Fibroblast of lung (primary cell): ENCODE measurements at places on chromosomes 11 and 22. TPM values are rescaled to one million over a fixed set of nuclear protein-coding genes. Genes with fewer than 3 reads are reported as not detected.

NEFH gene
- total RNA-seq, result 0.17 and 0.26 TPM in 2 replicates

GRCh38 chr22:26585104-26585790 lies 4.7 kb downstream of the TPST2 start:
- DNase-seq, result peak; percentile 80
- H3K27ac ChIP-seq, result no peak overlapping the region
- H3K4me1 ChIP-seq, result peaks cover 15% of the 10 kb centered on the region
- no peaks in the 10 kb centered on the region for H3K36me3 ChIP-seq
- H3K4me3 ChIP-seq, result no peak overlapping the region

DNA sequence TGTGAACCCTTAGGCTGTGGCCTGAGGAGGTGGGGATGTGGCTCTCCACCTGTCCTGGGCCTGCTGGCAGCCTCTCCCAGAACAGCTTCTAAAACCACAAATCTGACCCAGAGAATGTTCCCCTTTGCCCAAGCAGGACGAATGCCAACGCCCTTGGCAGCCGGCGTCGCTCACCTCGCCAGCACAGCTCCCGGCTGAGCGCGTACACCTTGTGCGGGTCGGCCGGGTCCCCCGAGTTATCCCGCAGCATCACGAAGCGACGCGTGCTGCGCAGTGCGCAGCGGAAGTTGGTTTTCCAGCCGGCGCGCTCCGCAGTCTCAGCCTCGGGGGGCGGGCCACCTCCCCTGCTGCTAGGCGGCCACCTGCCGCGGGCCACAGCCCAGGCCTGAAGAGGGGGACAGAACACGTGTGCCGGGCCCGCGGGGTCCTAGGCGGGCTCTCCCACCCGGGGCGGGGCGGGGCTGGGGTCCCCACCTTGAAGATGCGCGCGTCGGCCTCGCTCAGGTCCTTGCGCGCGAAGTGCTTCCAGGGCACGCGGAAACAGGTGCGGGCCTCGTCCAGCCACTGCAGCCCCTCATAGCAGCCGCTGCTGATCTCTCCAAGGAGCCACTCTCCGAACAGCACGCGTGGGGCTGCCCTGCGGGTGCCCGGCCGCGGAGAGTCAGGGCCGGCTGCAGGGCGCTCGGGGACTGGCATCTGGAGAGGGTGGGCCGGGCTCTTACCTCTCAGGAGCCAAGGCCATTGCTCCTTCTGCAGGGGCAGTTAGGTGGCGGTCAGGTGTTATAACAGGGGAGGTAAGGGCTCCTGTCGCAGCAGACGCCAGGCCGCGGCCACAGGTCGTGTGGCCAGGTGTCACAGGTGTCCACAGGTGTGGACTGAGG lies 887 bp downstream of the IRF7 start:
- H3K27me3 ChIP-seq, result no peaks in the 10 kb centered on the region
- no peak for DNase-seq
- H3K27ac ChIP-seq, result peak overlapping the region; percentile 73
- peaks cover 30% of the 10 kb centered on the region for H3K36me3 ChIP-seq
- peak overlapping the region; percentile 57 for H3K4me3 ChIP-seq

- no peak for DNase-seq
- peaks cover 22% of the 10 kb centered on the region for H3K36me3 ChIP-seq
- no peaks in the 10 kb centered on the region for H3K27me3 ChIP-seq
- H3K4me1 ChIP-seq, result no peaks in the 10 kb centered on the region
Measured at GRCh38 chr22:42808521-42808920, 48.6 kb downstream of the ARFGAP3 start.

GRCh38 chr11:1822648-1823375 lies 12.0 kb upstream of the SYT8 start:
- no peak overlapping the region for H3K4me3 ChIP-seq
- H3K36me3 ChIP-seq, result no peaks in the 10 kb centered on the region
- H3K4me1 ChIP-seq, result peaks cover 8% of the 10 kb centered on the region

GRCh38 chr11:12052676-12053605 lies 44.5 kb upstream of the DKK3 start:
- H3K27me3 ChIP-seq, result no peaks in the 10 kb centered on the region
- peak overlapping the region; percentile 49 for H3K27ac ChIP-seq
- DNase-seq, result no peak
- peaks cover 3% of the 10 kb centered on the region for H3K4me1 ChIP-seq
- no peaks in the 10 kb centered on the region for H3K36me3 ChIP-seq

FIBIN gene
- total RNA-seq, result 89.8 and 112 TPM in 2 replicates

KRTAP5-2 gene
- not detected in 2 replicates for total RNA-seq

BIRC3 gene
- total RNA-seq, result 3.3 TPM in 2 replicates

- H3K4me3 ChIP-seq, result no peak overlapping the region
- H3K27ac ChIP-seq, result no peak overlapping the region
- no peaks in the 10 kb centered on the region for H3K27me3 ChIP-seq
- no peak for DNase-seq
- H3K36me3 ChIP-seq, result no peaks in the 10 kb centered on the region
Measured at GRCh38 chr11:130608287-130608686, 159.8 kb downstream of the ADAMTS15 start.

DNA sequence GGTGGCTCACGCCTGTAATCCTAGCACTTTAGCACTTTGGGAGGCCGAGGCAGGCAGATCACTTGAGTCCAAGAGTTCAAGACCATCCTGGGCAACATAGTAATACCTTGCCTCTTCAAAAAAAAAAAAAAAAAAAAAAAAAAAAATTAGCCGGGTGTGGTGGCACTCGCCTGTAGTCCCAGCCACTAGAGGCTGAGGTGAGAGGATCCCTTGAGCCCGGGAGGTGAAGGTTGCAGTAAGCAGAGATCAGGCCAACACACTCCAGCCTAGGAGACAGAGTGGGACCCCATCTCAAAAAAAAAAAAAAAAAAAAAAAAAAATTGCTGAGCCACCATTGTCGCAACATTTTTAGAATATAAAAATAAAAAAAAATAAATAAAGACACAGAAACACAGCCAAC lies 7.6 kb downstream of the CKAP5 start:
- no peak for DNase-seq
- no peaks in the 10 kb centered on the region for H3K36me3 ChIP-seq
- no peaks in the 10 kb centered on the region for H3K4me1 ChIP-seq
- no peak overlapping the region for H3K27ac ChIP-seq
- H3K4me3 ChIP-seq, result no peak overlapping the region

DNA sequence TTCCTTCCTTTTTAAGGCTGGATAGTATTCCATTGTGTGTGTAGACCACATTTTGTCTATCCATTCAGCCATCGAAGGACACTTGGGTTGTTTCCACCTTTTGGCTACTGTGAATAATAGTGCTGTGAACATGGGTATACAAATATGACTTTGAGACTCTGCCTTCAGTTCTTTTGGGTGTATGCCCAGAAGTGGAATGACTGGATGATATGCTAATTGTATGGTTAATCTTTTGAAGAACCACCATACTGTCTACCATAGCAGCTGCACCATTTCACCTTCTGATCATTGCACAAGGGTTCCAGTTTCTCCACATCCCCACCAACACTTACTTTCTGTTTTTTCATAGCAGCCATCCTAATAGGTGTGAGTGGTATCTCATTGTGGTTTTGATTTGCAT lies 30.3 kb downstream of the SGSM1 start:
- H3K27me3 ChIP-seq, result no peaks in the 10 kb centered on the region
- H3K36me3 ChIP-seq, result no peaks in the 10 kb centered on the region
- H3K4me1 ChIP-seq, result no peaks in the 10 kb centered on the region

DNA sequence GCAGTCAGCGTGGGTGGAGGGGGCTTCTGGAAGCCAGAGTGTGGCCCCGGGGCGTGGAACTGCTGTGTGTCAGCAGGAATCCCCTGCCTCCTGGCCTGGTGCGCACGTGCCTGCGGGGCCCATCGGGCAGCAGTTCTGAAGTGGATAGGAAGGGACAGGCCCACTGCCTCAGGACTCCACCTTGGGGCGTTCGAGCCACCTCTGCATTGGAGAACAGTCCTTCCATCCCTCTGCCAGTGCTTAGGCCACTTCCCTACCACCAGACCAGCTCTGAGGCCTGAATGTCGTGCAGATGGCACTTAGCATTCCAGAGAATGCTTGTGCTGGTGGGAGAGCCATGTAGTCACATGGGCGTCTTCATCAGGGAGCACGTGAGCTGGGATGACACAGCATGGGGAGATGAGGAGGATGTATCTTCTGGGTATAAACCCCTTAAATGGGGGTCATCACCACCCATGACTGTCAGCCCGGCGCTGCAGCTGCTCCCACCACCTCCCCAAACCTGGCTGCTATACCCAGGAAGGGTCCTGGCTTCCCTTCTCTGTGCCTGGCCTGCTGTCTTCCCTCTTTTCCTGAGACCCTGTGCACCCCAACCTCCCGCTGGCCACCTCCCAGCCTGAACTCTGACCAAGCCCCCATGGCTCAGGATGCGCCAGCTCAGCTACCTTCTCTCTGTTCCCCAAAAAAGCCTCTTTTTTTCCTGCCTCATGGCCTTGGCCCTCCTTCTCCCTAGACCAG lies 9.7 kb downstream of the INCENP start:
- H3K4me3 ChIP-seq, result no peak overlapping the region
- H3K4me1 ChIP-seq, result no peaks in the 10 kb centered on the region
- DNase-seq, result no peak
- H3K36me3 ChIP-seq, result peaks cover 23% of the 10 kb centered on the region

- H3K36me3 ChIP-seq, result no peaks in the 10 kb centered on the region
- peak overlapping the region; percentile 58 for H3K27ac ChIP-seq
- no peaks in the 10 kb centered on the region for H3K27me3 ChIP-seq
- DNase-seq, result peak; percentile 51
- H3K4me1 ChIP-seq, result peaks cover 8% of the 10 kb centered on the region
Measured at GRCh38 chr11:96748639-96749370, 359.0 kb downstream of the JRKL start.

KCNJ11 gene
- total RNA-seq, result not detected in 2 replicates

DNA sequence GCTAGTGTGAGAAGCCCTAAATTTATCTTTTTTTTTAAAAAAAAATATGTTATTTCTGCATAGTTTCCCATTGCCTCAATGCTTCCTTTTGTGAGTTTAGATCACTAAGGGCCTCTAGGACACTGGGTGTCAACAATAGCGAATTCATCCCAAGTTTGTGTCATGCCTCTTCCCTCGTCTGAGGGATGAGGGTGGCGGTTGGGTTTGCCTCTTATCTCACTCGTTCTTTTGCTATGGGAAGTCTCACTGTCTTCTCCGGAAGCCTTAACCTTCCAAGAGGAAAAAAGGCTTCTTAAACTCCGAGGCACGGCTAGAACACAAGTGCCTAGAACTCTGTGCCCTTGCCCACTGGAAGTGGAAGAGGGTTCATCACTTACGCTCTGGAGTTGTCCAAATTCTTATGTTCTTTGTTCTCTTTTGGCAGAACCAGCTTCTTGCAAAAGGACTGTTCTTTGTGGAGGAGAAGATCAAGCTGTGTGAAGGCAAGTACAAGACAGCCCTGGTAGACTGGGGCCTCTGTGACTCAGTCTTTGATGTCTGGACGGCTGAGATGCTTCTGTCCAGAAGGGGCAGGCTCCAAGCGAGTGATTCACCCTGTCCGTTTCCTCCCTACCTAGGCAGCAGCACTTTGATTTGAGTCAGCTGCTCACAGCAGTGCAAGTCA lies 78.5 kb downstream of the TRAF6 start:
- H3K36me3 ChIP-seq, result no peaks in the 10 kb centered on the region
- H3K27ac ChIP-seq, result no peak overlapping the region
- no peak overlapping the region for H3K4me3 ChIP-seq
- peak; percentile 99 for DNase-seq
- H3K27me3 ChIP-seq, result no peaks in the 10 kb centered on the region

GRCh38 chr11:34624069-34624468 lies 3.2 kb downstream of the EHF start:
- no peaks in the 10 kb centered on the region for H3K36me3 ChIP-seq
- H3K27ac ChIP-seq, result no peak overlapping the region
- H3K27me3 ChIP-seq, result no peaks in the 10 kb centered on the region
- H3K4me3 ChIP-seq, result no peak overlapping the region
- no peaks in the 10 kb centered on the region for H3K4me1 ChIP-seq
- DNase-seq, result no peak

MMP27 gene
- total RNA-seq, result 0.17 TPM in 1 of 2 replicates, not detected in the other

NNMT gene
- total RNA-seq, result 639 and 883 TPM in 2 replicates

DNA sequence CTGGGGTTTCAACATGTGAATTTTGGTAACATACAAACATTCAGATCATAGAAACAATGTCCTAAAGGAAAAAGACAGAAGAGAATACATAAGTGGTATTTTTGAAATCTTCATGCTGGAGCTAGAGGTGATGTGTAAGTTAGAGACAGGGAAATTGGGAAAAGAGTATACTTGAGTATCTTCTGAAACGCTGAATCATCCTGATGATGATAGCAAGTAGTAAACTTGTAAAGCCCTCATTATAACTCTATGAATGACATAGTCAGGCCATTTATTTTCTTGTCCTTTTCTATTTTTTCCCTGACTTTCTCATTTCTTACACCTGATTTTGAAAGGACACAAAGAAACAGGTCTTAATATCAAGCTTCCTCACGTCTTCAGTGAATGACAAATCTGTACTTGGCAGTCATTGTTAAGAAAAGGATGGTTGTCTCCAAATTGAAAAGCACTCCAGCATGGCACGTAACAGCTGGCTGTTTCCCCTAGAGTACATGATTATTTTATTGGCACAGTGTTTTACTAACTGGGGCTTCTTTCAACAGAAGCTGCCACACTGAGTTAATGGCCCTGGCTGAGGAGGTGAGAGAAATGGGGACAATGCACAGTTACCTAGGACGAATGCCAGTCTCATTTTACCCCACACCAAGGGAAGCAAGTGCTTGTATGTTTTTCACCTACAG lies 140.7 kb upstream of the CTSC start:
- peaks cover 17% of the 10 kb centered on the region for H3K4me1 ChIP-seq
- H3K27me3 ChIP-seq, result no peaks in the 10 kb centered on the region
- no peak overlapping the region for H3K27ac ChIP-seq
- no peak overlapping the region for H3K4me3 ChIP-seq
- no peaks in the 10 kb centered on the region for H3K36me3 ChIP-seq
- DNase-seq, result no peak

PTPN5 gene
- not detected in 2 replicates for total RNA-seq

GRCh38 chr11:83063073-83063754 lies 8.5 kb downstream of the RAB30 start:
- peaks cover 2% of the 10 kb centered on the region for H3K4me1 ChIP-seq
- H3K4me3 ChIP-seq, result no peak overlapping the region
- H3K27me3 ChIP-seq, result no peaks in the 10 kb centered on the region
- DNase-seq, result no peak
- no peak overlapping the region for H3K27ac ChIP-seq

PATE4 gene
- total RNA-seq, result not detected in 2 replicates

GRCh38 chr11:102384419-102385079 lies 37.5 kb downstream of the BIRC2 start:
- H3K27me3 ChIP-seq, result no peaks in the 10 kb centered on the region
- H3K4me3 ChIP-seq, result no peak overlapping the region
- peaks cover 2% of the 10 kb centered on the region for H3K36me3 ChIP-seq

ZBTB16 gene
- total RNA-seq, result 0.26 TPM in 1 of 2 replicates, not detected in the other

DNA sequence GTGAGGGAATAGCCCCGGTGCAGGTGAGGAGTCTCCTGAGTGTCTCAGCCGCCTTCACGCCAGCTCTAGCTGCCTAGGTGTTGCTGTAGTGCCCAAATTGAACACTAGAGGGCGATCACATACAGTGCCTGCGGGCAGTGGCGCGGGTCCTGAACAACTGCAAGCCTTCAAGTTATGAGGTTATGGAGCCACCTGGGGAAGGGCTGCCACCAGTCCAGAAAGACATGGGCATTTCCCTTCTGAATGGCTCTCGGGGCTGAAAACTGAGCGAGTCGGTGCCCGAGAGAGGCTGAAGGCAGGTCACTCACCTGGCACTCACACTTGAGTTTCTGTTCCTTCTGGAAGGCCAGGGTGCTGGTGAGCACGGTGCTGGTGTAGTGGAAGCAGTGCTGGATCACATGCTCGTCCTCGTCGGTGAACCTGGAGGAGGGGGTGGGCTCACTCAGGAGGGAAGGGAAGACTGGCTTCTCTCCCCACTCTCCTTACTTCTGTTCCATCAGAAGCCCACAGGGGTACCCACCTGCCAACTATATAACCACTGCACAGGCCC lies 88.4 kb downstream of the PDE2A start:
- no peak overlapping the region for H3K4me3 ChIP-seq
- no peaks in the 10 kb centered on the region for H3K4me1 ChIP-seq
- no peaks in the 10 kb centered on the region for H3K36me3 ChIP-seq
- H3K27ac ChIP-seq, result no peak overlapping the region
